ENCODE measurements at places on chromosomes 11 and 22. TPM values are rescaled to one million over a fixed set of nuclear protein-coding genes. Genes with fewer than 3 reads are reported as not detected.

Gene NOX4
- not detected for total RNA-seq

Gene RBMXL2
- total RNA-seq: not detected

Gene CFAP300
- total RNA-seq: not detected

Gene FHIP1B
- 14.9 TPM for total RNA-seq

DNA sequence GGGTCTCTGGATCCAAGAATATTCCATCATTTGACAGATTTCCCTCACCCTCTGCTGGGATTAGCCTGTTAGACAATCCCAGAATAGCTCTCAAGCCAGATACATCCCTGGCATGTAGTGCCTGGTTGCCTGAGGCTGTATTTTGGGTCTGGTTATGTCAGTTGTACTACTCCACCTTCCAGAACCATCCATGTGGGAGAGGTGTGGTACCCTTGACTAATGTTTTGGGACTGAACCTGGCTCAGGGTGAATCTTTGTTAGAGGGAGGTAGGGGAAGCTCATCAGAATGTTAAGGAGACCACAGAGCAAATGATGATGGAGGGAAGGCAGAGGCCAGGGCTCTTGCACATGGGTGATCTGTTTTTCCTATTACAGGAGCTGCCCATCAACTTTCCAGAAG, 5.2 kb downstream of the C11orf52 start:
- H3K27me3 ChIP-seq: peaks cover 1% of the 10 kb centered on the region
- no peak for DNase-seq
- H3K27ac ChIP-seq: no peak overlapping the region
- H3K4me3 ChIP-seq: no peak overlapping the region

GRCh38 chr11:130097285-130097684, 27.6 kb downstream of the APLP2 start:
- no peak for DNase-seq
- H3K27me3 ChIP-seq: no peaks in the 10 kb centered on the region
- H3K4me1 ChIP-seq: no peaks in the 10 kb centered on the region
- no peak overlapping the region for H3K27ac ChIP-seq
- no peak overlapping the region for H3K4me3 ChIP-seq

DNA sequence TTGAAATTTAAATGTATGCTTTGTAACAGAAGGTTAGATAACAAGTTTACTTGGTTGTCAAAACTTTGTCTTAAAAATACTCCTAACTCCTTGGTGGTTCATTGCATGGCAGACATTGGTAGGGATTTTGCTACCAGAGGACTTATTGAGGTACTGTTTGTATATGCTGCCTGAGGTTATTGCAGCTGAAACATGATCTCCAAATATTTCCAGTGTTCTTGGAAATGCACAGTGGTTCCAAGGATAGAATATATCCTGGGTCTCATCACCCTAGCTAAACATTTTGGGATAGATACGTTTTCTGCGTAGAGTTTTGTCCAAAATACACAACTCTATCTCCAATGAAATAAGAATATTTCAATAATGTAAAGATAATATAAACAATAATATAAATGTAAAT, 109.2 kb downstream of the RAB38 start:
- DNase-seq: no peak
- no peaks in the 10 kb centered on the region for H3K4me1 ChIP-seq
- H3K27me3 ChIP-seq: peaks cover 6% of the 10 kb centered on the region
- H3K36me3 ChIP-seq: no peaks in the 10 kb centered on the region

DNA sequence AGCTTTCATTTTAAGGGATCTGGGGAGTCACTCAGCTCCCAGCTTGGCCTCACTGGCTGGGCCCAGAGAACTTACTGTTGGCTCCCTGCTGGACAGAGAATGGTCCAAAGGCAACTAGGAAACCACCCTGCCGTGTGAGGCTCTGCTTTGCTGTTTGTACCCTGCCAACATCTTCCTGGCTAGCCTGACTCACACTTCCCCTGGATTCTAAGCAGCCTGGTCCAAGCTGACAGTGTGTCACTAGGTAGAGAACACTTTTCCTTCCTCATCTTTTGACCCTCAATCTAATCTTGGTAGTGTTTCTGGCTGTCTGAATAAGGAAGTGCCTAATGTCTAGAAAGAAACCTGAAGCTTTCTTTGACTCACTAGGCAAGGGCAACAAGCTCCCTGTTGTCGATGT, 76.7 kb downstream of the FAR1 start:
- peaks cover 31% of the 10 kb centered on the region for H3K27me3 ChIP-seq
- no peak overlapping the region for H3K27ac ChIP-seq
- no peak overlapping the region for H3K4me3 ChIP-seq
- H3K4me1 ChIP-seq: no peaks in the 10 kb centered on the region

DNA sequence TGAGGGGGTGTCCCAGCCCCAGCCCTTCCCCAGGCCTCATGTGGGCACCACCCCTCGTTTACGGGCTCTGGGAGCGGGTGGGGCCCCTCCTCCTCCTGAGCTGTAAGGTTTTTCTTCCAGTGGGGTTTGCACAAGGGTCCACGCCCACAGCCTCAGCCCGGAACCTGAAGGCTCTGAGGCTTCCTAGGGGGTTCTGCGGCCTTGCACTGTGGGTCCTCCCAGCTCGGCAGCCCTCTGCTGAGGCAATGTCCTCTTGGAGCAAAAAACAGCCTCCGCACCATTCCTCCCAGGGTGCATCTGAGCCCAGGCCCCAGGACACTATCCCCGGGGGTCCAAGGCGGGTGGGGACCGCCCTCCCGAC, 14.1 kb downstream of the H19 start:
- H3K36me3 ChIP-seq: no peaks in the 10 kb centered on the region
- H3K4me3 ChIP-seq: no peak overlapping the region
- no peaks in the 10 kb centered on the region for H3K27me3 ChIP-seq
- no peak for DNase-seq
- no peak overlapping the region for H3K27ac ChIP-seq

DNA sequence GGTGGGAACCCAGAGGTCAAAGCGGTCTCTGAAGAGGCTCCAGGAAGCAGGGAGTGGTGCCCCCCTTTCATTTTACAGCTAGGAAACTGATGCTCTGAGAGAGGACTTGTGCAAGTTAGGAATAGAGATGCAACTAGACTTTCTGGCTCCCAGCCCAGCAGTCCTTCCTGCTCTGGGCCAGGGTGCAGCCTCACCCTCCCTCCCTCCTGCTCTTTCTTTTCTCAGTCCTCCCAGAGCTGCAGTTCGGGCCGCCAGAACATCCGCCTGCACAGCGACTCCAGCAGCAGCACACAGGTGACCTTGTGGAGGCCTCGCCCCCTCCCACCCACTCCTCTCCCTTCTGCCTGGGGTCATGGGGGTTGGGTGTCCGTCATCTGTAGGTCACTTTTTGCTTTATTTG, 51.5 kb downstream of the LHFPL7 start:
- H3K4me1 ChIP-seq: no peaks in the 10 kb centered on the region
- no peak overlapping the region for H3K4me3 ChIP-seq

DNA sequence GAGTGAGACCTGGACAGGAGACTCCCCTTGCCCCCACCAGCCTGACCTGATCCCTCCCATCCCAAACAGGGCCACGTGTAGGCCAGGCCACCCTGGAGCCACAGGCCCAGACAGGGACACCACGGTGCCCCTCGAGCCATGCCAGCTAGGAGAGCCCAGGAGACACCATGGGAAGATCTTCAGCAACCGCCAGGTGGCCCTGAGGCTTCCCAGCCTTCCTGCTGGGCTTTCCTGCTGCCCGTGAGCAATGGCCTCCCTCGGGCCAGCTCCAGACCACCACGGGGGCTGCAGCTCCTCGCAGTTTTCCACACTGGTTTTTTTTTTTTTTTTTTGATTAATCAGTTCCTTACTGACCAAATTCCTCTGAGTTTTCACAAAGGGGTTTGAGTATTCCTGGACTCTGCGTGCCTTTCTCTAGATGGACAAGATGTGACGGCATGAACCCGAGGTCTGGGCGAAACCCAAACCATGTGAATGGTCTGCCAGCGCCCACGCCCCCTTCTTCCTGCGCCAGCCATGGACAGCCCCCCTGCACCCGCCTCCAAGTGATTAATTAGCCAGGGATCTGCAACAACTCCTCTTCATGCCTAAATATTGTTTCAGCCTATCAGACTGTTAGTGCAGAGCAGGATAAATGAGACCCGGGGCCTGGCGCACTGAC, 40.9 kb downstream of the TBX1 start:
- H3K27ac ChIP-seq: no peak overlapping the region
- H3K27me3 ChIP-seq: no peaks in the 10 kb centered on the region
- H3K36me3 ChIP-seq: peaks cover 3% of the 10 kb centered on the region
- no peak for DNase-seq
- H3K4me3 ChIP-seq: no peak overlapping the region

DNA sequence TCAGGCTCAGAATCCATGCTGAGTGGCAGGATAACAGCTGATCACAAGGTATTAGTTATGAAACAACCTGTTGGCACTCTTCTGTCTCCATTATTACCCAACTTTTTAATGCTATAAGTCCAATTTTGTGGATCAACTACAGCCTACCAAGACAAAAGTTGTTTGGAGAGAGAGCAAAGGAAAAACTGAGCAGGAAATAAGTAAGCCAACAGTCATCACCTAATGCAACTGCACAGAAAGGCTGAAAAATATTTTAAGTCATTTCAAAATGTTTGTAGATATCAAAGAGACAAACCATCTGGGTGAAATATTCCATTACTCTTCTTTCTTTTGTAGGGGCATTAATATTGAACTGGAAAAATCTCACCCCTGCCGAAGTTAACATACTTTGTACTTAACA, 41.6 kb downstream of the FDX1 start:
- H3K36me3 ChIP-seq: peaks cover 3% of the 10 kb centered on the region
- H3K4me3 ChIP-seq: no peak overlapping the region
- H3K27ac ChIP-seq: no peak overlapping the region
- H3K27me3 ChIP-seq: no peaks in the 10 kb centered on the region
- no peak for DNase-seq

DNA sequence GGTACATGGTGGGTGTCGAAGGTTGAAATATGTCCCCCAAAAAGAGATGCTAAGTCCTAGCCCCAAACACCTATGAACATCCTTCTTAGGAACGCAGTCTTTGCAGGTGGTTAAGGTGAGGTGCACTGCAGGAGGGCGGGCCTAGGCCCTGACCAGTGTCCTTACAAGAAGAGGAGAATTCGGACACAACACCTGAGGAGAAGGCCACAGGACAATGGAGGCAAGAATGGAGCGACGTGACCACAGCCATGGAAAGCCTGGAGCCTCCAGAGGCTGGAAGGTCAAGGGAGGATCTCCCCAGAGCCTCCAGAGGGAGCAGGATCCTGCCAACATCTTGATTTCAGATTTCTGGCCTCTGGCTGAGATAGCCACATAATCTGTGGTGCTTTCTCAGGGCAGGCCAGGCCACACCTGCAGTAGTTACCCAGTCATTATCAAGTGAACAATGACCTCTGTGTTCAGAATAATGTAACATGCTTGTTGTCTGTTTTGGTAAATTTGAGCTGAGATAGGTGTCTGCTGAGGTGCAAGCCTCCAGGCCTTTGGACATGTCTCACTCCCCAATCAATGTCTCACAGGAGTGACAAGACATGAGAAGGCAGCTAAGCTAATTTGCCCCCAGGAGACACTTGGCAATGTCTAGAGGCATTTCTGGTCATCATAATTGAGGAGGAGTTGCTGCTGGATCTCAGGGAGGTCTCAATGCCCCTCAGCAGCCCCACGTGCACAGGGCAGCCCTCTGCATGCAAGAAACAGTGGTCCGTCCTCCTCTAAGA, 498.9 kb downstream of the BRD1 start:
- no peaks in the 10 kb centered on the region for H3K27me3 ChIP-seq
- H3K36me3 ChIP-seq: no peaks in the 10 kb centered on the region
- no peak overlapping the region for H3K27ac ChIP-seq
- no peak for DNase-seq
- H3K4me1 ChIP-seq: no peaks in the 10 kb centered on the region

- H3K36me3 ChIP-seq: peaks cover 48% of the 10 kb centered on the region
- no peak overlapping the region for H3K27ac ChIP-seq
- no peak overlapping the region for H3K4me3 ChIP-seq
- no peak for DNase-seq
- H3K27me3 ChIP-seq: no peaks in the 10 kb centered on the region
Measured at GRCh38 chr11:121552154-121552553, 99.4 kb upstream of the SORL1-AS1 start.

DNA sequence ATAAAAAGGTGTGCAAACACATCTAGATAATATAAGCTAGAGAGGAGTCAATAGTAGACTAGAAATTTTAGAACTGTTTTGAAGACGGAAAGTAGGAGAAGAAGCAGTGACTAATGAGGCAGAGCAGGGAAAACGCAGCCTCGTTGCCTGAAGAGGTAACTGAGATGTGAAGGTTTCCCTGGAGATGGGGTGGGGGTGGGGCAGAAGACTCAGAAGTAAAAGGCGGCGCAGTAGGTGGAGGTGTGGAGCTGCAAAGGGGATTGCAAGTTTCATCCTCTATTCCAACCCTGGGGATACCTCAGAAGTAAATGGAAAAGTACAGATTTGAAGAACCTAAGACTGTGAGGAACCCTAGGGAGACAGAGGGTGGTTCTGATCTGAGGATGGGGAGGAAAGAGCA, 109.5 kb downstream of the TMPRSS5 start:
- no peaks in the 10 kb centered on the region for H3K4me1 ChIP-seq
- no peak overlapping the region for H3K27ac ChIP-seq
- H3K36me3 ChIP-seq: no peaks in the 10 kb centered on the region
- H3K4me3 ChIP-seq: no peak overlapping the region
- no peak for DNase-seq

- H3K27me3 ChIP-seq: peaks cover 3% of the 10 kb centered on the region
- H3K27ac ChIP-seq: no peak overlapping the region
- DNase-seq: no peak
- H3K36me3 ChIP-seq: no peaks in the 10 kb centered on the region
Measured at GRCh38 chr11:33949252-33949913, 57.5 kb upstream of the LMO2 start.

DNA sequence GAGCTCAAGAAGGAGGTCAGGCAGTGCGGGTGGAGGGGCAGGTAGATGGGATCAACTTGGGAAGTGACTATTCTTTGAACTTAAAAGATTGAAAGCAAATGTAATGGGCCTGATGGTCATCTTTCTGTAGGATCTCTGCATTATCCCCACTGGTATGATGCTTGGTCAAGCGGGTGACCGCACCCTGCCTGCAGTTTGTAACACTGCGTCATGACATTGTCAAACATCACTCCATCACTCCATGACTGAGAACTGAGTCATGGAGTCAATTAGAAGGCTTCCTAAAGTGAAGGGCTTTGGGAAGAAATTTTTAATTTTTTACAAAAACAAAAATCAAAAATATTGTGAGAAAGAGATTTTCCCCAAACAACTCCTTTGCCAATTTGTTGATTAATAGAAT, 62.4 kb upstream of the BMAL1 start:
- no peaks in the 10 kb centered on the region for H3K27me3 ChIP-seq
- no peak overlapping the region for H3K27ac ChIP-seq
- H3K36me3 ChIP-seq: no peaks in the 10 kb centered on the region
- DNase-seq: no peak
- no peaks in the 10 kb centered on the region for H3K4me1 ChIP-seq

- H3K4me3 ChIP-seq: no peak overlapping the region
- no peak overlapping the region for H3K27ac ChIP-seq
- DNase-seq: peak; percentile 83
- H3K4me1 ChIP-seq: peaks cover 34% of the 10 kb centered on the region
- H3K36me3 ChIP-seq: no peaks in the 10 kb centered on the region
- no peaks in the 10 kb centered on the region for H3K27me3 ChIP-seq
Measured at GRCh38 chr11:95231881-95232605, 1.0 kb upstream of the SESN3 start.

All from activated CD8-positive, alpha-beta T cell treated with anti-CD3 and anti-CD28 coated beads for 36 hours (primary cell).